ENCODE measurements at places on chromosomes 1 and 21.

DNA sequence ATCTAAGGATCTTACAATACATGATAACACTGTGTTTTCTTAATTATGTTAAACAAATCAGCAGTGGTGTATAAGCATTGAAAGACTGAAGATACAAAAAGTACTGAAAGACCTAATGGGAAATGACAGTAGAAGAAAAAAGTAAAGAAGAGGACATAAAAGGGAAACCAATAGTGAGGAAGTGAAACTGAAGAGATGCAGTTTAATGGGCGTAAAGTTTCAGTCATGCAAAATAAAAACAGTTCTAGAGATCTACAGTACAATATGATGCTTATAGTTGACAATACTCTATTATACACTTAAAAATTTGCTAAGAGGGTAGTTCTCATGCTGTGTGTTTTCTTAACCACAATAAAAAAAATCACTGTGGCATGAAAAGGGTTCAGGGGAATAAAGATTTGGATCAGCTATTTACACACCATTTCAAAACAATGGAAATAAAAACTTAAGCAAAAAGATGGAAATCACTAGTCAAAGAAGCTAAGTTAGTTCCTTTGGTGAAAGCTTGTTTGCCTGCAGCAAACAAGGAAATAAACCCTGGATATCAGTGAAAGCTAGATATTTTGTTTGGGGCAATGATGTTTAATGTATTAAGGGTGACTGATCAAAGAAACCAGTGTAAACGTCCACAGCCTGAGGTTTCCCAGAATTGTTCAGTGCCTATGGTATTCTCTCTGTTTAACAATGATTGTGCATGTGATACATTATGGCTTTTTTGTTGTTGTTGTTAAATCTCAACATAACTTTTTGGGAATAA lies 1160.8 kb upstream of the ADGRL2 start:
- DNase-seq: no peak

GRCh38 chr1:113859478-113860175 lies 11.9 kb downstream of the PTPN22 start:
- DNase-seq: no peak

- no peak for DNase-seq
Measured at GRCh38 chr1:24417681-24418080, 2.1 kb downstream of the NIPAL3 start.

DNA sequence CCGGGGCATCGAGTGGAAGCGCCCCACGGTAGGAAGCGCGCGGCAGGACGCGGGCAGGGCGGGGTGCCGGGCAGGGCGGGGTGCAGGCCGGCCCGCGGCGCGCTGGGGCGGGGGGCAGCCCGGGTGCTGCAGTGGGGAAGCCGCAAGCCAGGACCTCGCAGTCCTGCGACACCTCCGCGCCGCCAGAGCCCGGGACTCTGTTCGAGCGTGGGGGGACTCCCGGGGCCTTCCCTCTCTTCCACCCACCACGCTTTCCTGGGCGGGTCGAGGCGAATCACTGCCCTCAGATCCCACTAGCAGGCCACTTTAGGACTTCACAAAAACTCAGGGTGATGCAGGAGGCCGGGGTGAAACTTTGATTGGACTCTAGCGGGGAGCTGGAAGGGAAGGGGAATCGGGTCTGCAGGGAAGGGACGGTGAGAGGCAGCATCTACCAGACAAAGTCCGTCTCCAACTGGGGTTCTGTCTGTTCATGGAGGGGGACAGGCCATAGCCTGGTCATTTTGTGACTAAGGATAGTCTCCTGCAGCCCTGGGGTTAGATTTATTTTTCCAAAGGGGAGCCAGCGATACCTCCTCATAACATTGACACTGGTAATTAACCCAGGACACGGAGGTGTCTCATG lies 623 bp downstream of the CAPN2 start:
- DNase-seq: no peak

DNA sequence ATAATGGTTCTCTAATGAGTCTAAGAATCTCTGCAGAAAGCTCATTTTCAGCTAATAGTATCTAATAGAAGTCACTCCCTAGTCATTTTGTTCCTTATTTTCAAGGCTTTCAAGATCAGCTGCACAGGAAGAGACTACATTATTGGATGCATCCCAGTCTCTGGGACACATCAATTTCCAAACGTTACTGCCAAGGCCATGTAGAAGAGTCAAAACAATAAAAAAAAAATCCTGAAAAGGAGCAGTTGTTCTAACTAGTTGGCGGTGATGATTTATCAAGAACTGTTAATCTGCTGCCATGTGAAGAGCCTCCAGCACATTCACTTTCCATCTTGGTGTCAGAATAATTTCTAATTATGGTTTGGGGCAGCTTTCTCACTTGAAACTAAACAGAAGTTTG lies 5.7 kb downstream of the DDAH1 start:
- DNase-seq: no peak

GRCh38 chr1:170863621-170864020 lies 71.7 kb upstream of the MROH9 start:
- DNase-seq: no peak

- DNase-seq: no peak
Measured at GRCh38 chr1:181484821-181485220, 1.5 kb downstream of the CACNA1E start.

DNA sequence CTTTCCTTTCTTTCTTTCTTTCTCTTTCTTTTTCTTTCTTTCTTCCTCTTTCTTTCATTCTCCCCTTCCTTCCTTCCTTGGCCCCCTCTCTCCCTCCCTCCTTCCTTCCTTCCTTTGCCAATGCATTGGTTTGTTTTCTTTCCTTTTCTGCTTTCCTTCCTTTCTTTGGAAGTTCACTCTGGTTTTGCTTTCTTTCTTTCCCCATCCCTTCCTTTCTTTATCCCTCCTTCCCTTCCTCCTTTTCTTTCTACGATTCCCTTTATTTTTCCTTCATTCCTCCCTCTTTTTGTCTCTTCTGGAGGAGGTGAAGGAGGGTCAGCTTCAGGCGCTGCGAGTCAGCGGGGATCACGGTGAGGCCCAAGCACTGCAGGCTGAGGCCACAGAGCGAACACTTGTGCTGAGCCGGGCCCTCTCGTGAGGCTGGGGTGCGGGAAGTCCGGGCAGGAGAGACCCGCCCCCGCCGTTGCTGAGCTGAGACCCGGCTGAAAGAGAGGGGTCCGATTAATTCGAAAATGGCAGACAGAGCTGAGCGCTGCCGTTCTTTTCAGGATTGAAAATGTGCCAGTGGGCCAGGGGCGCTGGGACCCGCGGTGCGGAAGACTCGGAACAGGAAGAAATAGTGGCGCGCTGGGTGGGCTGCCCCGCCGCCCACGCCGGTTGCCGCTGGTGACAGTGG lies 1.5 kb downstream of the SIM2 start:
- DNase-seq: no peak
